Activated CD4-positive, alpha-beta T cell treated with anti-CD3 and anti-CD28 coated beads for 48 hours (primary cell): ENCODE measurements at places on chromosomes 7 and 10.

GRCh38 chr10:56928714-56929113, 567.7 kb upstream of the ZWINT start:
- no peak for DNase-seq

DNA sequence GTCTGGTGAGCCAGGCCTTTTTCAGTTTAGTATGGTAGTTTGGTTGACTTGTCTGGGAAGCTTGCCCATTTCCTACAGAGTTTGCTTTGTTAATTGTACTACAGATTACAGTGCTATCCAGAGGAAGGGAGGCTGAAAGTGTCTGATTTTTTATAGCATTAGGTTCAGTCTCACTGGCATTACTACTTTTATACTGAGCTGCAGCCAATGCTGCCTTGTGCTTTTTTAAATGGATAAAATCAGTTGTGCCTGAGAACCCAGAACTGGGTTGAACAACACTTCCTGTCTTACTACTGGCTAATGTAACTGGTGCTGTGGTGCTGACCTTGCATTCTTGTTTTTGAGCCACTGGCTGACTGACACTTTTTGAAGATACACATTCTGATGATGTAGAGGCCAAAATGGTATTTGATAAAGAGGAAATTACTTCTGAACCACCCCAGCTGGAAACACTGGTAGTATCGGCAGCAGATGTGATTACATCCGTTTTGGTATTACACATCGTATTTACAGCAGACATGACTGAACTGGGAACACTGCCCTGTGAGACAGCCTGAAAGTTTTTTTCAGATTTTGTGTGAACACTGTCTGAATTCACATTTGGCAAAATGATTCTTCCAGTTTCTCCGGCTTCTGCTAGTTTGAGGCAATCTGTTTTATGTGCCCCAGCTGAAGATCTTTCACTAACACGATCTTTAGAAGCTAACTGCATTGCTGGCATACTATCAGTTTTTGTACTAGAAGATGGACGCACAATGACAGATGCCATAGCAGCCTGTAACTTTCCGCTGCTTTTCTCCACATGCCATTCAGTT, 74.1 kb downstream of the NRBF2 start:
- DNase-seq: no peak

DNA sequence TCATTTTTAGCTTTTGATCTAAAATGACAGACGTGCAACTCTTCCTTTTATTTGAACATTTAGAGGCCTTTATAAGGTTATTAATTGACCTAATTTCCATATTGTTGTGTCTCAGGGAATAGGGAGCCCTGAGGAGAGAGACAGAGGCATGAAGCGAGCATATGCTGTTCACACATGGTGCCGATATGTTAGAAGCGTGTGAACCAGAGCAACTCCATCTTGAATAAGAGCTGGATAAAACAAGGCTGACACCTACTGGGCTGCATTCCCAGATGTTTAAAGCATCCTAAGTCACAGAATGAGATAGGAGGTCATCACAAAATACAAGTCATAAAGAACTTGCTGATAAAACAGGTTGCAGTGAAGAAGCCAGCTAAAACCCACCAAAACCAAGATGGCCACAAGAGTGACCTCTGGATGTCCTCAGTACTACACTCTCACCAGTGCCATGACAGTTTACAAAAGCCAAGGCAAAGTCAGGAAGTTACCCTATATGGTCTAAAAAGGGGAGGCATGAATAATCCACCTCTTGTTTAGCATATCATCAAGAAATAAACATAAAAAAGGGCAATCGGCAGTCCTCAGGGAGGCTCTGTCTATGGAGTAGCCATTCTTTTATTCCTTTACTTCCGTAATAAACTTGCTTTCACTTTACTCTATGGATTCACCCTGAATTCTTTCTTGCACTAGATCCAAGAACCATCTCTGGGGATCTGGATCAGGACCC, 80.1 kb downstream of the SEC61G start:
- no peak for DNase-seq

DNA sequence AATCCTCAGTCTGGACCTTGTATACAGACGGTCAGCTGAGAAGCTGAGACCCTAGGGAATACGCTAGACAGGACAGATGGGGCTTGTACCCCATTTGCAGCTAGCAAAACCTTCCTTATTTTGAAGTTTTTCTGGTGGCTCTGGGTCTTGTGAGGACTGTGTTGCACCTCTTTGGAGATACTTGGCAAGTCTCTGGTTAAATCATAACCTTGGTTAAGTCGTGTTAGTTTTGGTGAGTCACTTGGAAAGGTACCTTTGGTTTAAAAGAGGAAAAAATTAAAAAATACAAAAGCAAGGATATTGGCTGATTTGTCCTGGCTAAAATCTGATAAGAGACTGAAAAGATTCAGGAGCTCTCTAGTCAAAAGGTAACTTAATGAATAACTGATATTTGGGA, 140.6 kb downstream of the COBL start:
- no peak for DNase-seq

DNA sequence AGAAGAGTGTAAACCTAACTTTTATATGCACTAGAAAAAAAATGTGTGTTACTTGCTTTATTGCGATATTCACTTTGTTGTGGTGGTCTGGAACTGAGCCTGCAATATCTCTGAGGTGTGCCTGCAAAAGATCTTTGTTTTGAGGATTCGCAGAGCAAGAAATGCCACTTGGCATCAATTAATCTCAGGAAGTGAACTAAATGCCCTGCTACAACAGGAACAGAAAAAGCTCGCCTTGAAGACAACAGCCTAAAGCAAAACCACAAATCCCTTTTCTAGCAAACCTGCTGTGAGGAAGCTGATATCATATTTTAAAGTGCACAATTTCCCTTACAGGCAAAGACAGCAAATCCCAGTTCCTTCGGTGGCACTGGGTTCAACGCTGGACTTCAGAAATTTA, 675.8 kb downstream of the KCNMA1 start:
- no peak for DNase-seq

- DNase-seq: no peak
Measured at GRCh38 chr7:80392229-80393169, 119.4 kb downstream of the GNAT3 start.

GRCh38 chr7:4531236-4531635, 150.9 kb upstream of the FOXK1 start:
- DNase-seq: no peak

GRCh38 chr10:94123258-94123995, 129.7 kb downstream of the PLCE1 start:
- no peak for DNase-seq

GRCh38 chr7:29563590-29564495, at the start of gene PRR15:
Gene PRR15 (plus strand): TSS chr7:29563835. CDS start chr7:29566330, 2,495 bp downstream.
- peak; percentile 21 for DNase-seq

DNA sequence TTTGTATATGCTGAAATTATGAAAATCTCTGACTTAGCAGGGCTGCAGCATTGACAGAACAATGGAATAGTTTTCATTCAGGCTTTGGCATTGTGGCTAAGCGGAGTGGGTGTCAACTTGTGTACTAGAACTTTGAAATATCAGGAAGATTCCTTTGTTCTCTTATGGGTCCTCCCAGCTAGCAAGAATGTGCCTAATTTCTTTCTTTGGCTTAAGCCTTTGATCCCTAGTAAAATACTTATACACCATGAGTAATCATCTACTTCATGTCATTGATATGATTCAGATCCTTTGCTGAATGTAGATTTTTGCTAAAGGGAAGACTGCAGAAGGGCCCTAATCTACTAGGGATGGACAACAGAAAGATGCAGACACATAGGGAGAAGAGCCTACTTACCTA, 6.2 kb downstream of the AVL9 start:
- DNase-seq: no peak
